ENCODE measurements at places on chromosomes 12 and 14.

- no peaks in the 10 kb centered on the region for H3K27me3 ChIP-seq
- H3K27ac ChIP-seq = no peak overlapping the region
- no peak overlapping the region for H3K4me3 ChIP-seq
- peaks cover 1% of the 10 kb centered on the region for H3K4me1 ChIP-seq
- no peaks in the 10 kb centered on the region for H3K36me3 ChIP-seq
- DNase-seq = no peak
These were observed 554.5 kb downstream of the AACS start for GRCh38 chr12:125619723-125620122.

- H3K27me3 ChIP-seq = peaks cover 88% of the 10 kb centered on the region
- H3K4me3 ChIP-seq = no peak overlapping the region
- no peak overlapping the region for H3K27ac ChIP-seq
- H3K4me1 ChIP-seq = no peaks in the 10 kb centered on the region
These were observed 8.1 kb downstream of the LGR5 start for GRCh38 chr12:71447691-71448132.

GRCh38 chr14:41423503-41423902, 183.2 kb upstream of the LRFN5 start:
- no peak overlapping the region for H3K4me3 ChIP-seq
- no peak overlapping the region for H3K27ac ChIP-seq
- no peaks in the 10 kb centered on the region for H3K27me3 ChIP-seq
- H3K36me3 ChIP-seq = no peaks in the 10 kb centered on the region
- peaks cover 1% of the 10 kb centered on the region for H3K4me1 ChIP-seq

DNA sequence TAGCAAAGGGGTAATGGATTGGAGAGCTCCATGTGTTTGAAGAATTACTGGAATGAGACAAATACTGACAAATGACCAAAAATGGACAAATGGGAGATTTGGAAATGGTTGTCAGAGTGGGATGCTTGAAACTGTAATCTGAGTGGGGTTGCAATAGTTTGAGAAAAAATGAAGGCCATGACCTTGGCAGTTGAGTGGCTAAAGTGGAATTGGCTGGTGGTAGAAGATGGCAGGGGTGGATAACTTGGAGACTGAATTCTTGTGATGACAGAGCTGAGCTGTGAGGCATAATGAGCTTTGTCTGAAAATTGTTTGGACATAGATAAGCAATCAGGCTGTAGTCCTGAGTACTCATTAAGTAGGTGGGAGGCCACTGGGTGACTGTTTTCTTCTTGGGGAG, 222.5 kb upstream of the PRICKLE1 start:
- peaks cover 18% of the 10 kb centered on the region for H3K4me1 ChIP-seq
- H3K36me3 ChIP-seq = no peaks in the 10 kb centered on the region
- H3K4me3 ChIP-seq = no peak overlapping the region
- no peak overlapping the region for H3K27ac ChIP-seq
- no peak for DNase-seq

GRCh38 chr12:110107369-110108281, 16.5 kb upstream of the IFT81 start:
- peaks cover 2% of the 10 kb centered on the region for H3K27me3 ChIP-seq
- H3K4me3 ChIP-seq = no peak overlapping the region
- H3K36me3 ChIP-seq = no peaks in the 10 kb centered on the region
- DNase-seq = no peak
- H3K27ac ChIP-seq = no peak overlapping the region

DNA sequence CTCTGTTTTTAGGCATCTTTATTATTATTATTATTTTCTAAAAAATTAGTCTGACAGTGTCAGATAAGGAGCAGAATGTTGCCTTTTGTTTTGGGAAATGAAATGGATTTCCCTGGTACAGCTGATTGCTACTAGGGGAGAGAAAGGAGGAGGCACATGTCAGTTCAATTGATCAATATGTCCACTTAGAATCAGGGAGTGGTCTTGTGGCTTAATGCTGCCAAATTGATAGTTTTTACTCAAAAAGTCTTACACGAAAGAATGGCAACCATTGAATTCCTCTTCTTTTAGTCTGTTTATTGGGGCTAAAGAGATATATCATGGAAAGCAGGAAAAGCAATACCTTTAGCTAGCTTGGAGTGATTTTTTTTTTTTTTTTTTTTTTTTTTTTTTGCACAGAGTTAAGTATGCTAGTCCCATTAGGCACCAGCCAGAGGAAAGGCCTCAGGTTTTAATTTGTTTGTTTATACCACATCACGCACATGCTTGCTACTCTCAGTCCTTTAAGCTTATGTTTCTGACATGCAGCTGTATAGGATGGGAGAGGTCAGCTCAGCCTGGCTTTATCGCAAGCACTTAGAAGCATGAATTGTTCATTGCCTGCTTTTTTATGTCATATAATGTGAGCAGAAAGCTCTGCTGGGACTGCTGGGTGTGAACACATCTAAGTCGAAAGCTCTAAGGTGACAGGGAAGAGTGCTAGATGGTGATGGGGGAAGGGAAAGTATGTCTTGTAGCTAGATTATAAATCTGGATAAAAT, 1.4 kb downstream of the AKAP6 start:
- H3K27ac ChIP-seq = no peak overlapping the region
- H3K27me3 ChIP-seq = no peaks in the 10 kb centered on the region
- DNase-seq = no peak
- H3K36me3 ChIP-seq = no peaks in the 10 kb centered on the region

DNA sequence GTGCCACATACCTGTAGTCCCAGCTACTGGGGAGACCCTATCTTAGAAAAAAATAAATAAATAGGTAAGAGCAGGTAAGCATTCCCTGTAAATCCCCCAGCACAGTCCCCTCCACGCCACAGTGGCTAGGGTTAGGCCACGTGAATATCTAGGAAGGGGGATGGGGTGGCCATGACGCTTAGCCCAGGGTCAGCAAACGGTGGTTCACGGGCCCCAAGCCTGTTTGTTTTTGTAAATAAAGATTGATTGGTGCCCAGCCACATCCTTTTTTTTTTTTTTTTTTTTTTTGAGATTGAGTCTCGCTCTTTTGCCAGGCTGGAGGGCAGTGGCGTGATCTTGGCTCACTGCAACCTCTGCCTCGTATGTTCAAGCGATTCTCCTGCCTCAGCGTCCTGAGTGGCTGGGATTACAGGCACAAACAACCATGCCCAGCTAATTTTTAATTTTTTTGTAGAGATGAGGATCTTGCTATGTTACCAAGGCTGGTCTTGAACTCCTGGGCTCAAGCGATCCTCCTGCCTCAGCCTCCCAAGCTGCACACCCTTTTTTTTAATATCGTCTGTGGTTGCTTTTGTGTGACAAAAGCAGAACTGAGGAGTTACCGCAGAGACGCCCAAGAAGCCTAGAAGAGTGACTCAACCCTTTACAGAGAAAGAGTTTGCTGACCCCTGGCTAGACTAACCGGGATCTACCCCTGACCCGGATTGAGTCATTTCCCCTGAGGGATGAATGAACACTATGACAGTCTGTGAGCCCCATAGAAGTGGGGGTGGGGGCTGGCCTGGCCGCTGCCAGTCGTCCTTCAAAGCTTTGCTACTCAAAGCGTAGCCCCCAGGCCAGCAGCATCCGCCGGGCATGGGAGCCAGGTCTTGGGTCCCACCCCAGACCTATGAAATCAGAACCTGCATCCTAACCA, 113.7 kb upstream of the NCOR2 start:
- no peak for DNase-seq
- peaks cover 9% of the 10 kb centered on the region for H3K27me3 ChIP-seq
- H3K4me1 ChIP-seq = peaks cover 32% of the 10 kb centered on the region
- H3K4me3 ChIP-seq = no peak overlapping the region

GRCh38 chr12:89393551-89394121, 41.3 kb upstream of the DUSP6 start:
- H3K4me1 ChIP-seq = peaks cover 20% of the 10 kb centered on the region
- DNase-seq = no peak
- H3K27ac ChIP-seq = no peak overlapping the region
- H3K27me3 ChIP-seq = no peaks in the 10 kb centered on the region

- H3K27ac ChIP-seq = no peak overlapping the region
- no peaks in the 10 kb centered on the region for H3K4me1 ChIP-seq
- no peak for DNase-seq
- peaks cover 62% of the 10 kb centered on the region for H3K27me3 ChIP-seq
- no peaks in the 10 kb centered on the region for H3K36me3 ChIP-seq
These were observed 6.3 kb upstream of the TMEM179 start for GRCh38 chr14:104610749-104611310.

DNA sequence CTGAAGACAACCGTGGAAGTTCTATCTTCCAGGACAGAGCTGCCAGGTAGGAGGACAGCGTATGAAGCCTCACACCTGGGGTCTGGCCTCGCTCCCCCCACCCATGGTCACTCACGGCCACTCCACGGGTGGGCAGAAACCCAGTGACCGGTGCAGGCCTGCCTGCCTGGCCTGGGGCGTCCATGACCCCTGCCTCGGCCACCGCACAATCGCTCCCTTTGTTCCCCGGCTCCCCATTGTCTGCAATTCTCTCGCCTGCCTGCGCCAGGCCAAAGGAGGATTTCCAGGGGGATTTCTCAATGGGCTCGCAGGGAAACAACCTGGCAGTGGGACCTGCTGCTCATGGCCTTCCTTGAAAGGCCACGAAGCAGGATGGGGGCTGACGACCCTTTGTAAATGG, 22.6 kb downstream of the CCDC85C start:
- peak overlapping the region; percentile 99 for H3K27ac ChIP-seq
- no peaks in the 10 kb centered on the region for H3K27me3 ChIP-seq
- DNase-seq = no peak

- no peaks in the 10 kb centered on the region for H3K27me3 ChIP-seq
- peak overlapping the region; percentile 57 for H3K4me3 ChIP-seq
- peaks cover 47% of the 10 kb centered on the region for H3K4me1 ChIP-seq
- H3K36me3 ChIP-seq = peaks cover 4% of the 10 kb centered on the region
- DNase-seq = no peak
- no peak overlapping the region for H3K27ac ChIP-seq
These were observed 1.8 kb downstream of the TM7SF3 start for GRCh38 chr12:27012239-27012981.
